ENCODE measurements at places on chromosomes 7 and 10. TPM values are rescaled to one million over a fixed set of nuclear protein-coding genes. Genes with fewer than 3 reads are reported as not detected.

Gene ACHE
- under 0.01 TPM for total RNA-seq

Gene CALN1
- not detected for total RNA-seq

Gene PGAM2
- total RNA-seq: 0.26 TPM

Gene MKLN1
- 26.7 TPM for total RNA-seq

Gene STEAP1
- total RNA-seq: 69.9 TPM

Gene GJD4
- 0.17 TPM for total RNA-seq

Gene ZYX
- total RNA-seq: 33.5 TPM

Gene TRUB1
- total RNA-seq: 31.3 TPM

Gene TWNK
- 6.1 TPM for total RNA-seq

Gene COL17A1
- total RNA-seq: under 0.01 TPM

Gene SAP25
- total RNA-seq: not detected

Gene GIMAP1
- under 0.01 TPM for total RNA-seq

Gene HTRA1
- 109 TPM for total RNA-seq

Gene GGCT
- 24.6 TPM for total RNA-seq

Gene H2BK1
- total RNA-seq: not detected

Gene PLCE1
- 0.33 TPM for total RNA-seq

Gene PAPSS2
- 102 TPM for total RNA-seq

Gene MACROH2A2
- total RNA-seq: 12.1 TPM

Gene PNLIPRP1
- total RNA-seq: not detected

Gene SH3PXD2A
- total RNA-seq: 26.2 TPM

Gene WNT2
- total RNA-seq: 3.9 TPM

Gene GOLGA7B
- total RNA-seq: not detected

Gene ARMH3
- 14.5 TPM for total RNA-seq

Gene FAM25C
- not detected for total RNA-seq

Gene PPIF
- total RNA-seq: 18.7 TPM

Gene NKX2-3
- total RNA-seq: not detected

Gene PDK4
- 3.1 TPM for total RNA-seq

Gene TMEM236
- 0.17 TPM for total RNA-seq

Gene GPER1
- 1.5 TPM for total RNA-seq

Gene TMEM178B
- total RNA-seq: under 0.01 TPM

Gene LIPJ
- 0.26 TPM for total RNA-seq

Gene PIP
- not detected for total RNA-seq

Gene ECD
- 22.0 TPM for total RNA-seq

Gene EPHB6
- total RNA-seq: 4.3 TPM

Gene SEMA4G
- total RNA-seq: 1.8 TPM

Gene ANKRD61
- 0.26 TPM for total RNA-seq

Gene SPACDR
- under 0.01 TPM for total RNA-seq

Gene EVX1
- not detected for total RNA-seq

Gene AGAP3
- total RNA-seq: 44.9 TPM

Gene PSMG3
- 21.3 TPM for total RNA-seq

Gene DRGX
- total RNA-seq: not detected

Gene IGFBP1
- not detected for total RNA-seq

Gene ZKSCAN1
- total RNA-seq: 39.0 TPM

Gene ZPBP
- total RNA-seq: not detected

Gene GDF2
- total RNA-seq: not detected

Gene LIPA
- 72.3 TPM for total RNA-seq

All from fibroblast of lung (primary cell).